ENCODE measurements at places on chromosomes 5 and 9. TPM values are rescaled to one million over a fixed set of nuclear protein-coding genes. Genes with fewer than 3 reads are reported as not detected.
A peak's percentile ranks its signal among the peaks of the same experiment; 100 is the strongest.

DNA sequence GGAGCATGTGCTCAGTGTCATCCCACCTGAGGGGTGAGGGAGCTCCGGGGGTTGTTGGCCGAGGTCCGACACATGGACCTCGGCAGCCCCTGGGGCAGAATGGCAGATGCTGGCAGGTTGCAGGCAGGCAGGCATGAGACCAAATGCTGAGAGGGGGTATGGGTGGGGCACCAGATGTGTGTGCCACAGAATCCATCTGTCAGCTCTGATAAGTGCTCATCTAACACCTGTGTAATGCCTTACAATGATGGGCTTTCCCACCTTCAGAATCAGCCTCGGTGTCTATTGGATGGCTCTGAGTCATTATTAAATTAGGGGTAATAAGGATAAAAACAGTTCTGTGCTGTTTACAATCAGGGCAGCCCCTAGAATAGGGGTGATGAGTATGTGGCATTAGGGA, 73.1 kb upstream of the SAP30L start:
- H3K4me1 ChIP-seq, result peaks cover 10% of the 10 kb centered on the region
- H3K4me3 ChIP-seq, result no peak overlapping the region
- H3K36me3 ChIP-seq, result no peaks in the 10 kb centered on the region
- no peak overlapping the region for H3K27ac ChIP-seq
- DNase-seq, result no peak

- no peak overlapping the region for H3K27ac ChIP-seq
- no peaks in the 10 kb centered on the region for H3K27me3 ChIP-seq
- DNase-seq, result no peak
- no peak overlapping the region for H3K4me3 ChIP-seq
- no peaks in the 10 kb centered on the region for H3K36me3 ChIP-seq
- H3K4me1 ChIP-seq, result no peaks in the 10 kb centered on the region
Measured at GRCh38 chr5:72647806-72648205, 140.6 kb upstream of the ZNF366 start.

DNA sequence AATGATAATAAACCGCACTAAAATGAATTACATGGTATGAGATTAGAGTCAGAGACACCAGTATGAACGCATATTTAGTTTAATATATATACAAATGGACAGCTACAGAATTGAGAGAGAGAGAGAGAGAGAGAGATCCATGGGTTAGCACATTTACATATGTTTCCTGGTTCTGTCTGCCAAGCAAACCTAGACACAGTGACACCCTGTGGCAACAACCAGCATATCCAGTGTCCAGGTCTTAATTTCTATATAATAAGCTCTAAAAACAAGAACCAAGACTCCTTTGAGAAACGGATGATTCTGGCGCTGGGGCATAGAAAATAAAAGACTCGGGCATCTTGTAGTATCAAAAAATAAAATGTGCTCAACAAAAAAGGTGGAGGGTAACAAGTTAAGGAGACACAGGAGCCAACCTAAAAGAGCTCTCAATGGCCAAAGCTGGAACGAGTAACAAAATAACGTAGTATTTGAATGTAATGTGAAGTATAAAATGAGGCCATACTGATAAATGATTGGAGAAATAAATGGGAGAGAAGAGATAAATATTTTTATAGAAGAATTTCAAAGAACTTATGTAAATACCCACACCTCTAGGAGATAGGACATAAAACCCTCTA, 84.5 kb downstream of the RFX3 start:
- H3K36me3 ChIP-seq, result no peaks in the 10 kb centered on the region
- H3K27me3 ChIP-seq, result no peaks in the 10 kb centered on the region
- DNase-seq, result peak; percentile 58
- no peak overlapping the region for H3K27ac ChIP-seq
- no peaks in the 10 kb centered on the region for H3K4me1 ChIP-seq

- no peaks in the 10 kb centered on the region for H3K36me3 ChIP-seq
- H3K4me1 ChIP-seq, result peaks cover 12% of the 10 kb centered on the region
- no peak overlapping the region for H3K4me3 ChIP-seq
Measured at GRCh38 chr9:87383344-87384150, 114.1 kb upstream of the DAPK1 start.

GRCh38 chr5:180439911-180440769, 54.0 kb upstream of the CNOT6 start:
- no peak overlapping the region for H3K27ac ChIP-seq
- H3K36me3 ChIP-seq, result no peaks in the 10 kb centered on the region
- DNase-seq, result no peak
- no peaks in the 10 kb centered on the region for H3K27me3 ChIP-seq

The TMEM215 gene
- 0.43 TPM for total RNA-seq

The WNT8A gene
- not detected for total RNA-seq

DNA sequence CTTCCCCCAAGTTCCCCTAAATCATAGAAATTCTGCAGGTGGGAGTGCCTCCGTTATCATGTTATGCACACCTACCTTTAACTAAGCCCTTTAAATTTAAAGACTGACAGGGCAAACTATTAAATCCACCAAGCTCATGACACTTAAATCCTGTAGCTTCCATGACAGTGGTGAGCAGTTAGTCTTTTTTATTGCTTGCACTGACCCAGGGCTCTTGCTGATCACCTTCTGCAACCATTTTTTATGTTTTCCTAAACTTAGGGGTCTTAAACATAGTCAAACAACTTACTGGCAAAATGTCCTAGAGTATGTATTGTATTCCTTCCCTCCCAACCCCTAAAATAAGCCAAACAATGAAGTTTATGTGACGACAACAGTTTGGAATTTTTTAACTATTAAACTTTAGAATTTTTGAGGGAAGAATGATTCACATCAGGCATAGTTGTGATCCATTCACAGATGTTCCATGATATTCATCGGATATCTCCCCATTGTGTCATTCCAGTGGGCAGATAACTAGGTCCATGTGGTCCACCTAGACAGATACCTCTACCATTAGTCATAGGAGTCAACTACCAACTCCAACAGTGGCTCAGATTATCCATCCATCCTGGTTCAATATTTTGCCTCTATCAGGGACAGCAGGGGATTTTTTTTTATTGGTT, 283.1 kb downstream of the ADAMTS6 start:
- DNase-seq, result no peak
- no peak overlapping the region for H3K27ac ChIP-seq
- no peaks in the 10 kb centered on the region for H3K27me3 ChIP-seq
- no peaks in the 10 kb centered on the region for H3K36me3 ChIP-seq
- no peaks in the 10 kb centered on the region for H3K4me1 ChIP-seq

DNA sequence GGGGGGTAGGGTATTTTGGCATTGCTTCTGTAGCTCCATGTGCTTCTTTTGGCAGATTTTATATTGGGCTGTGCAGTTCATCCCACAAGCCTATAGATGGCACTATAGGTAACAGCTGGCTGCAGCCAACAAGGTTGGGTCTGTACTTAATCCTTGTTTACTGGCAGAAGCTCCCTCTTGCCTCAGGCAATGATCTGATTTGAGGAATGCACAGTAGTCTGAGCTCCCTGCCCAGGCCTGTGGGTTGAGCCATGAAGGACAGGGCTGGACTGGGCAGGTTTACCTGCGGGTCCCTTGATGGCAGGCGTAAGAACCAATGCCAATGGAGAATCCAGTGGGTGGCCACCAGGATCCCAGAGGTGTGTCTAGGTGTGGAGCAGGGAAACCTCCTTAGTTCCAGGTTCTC, 11.7 kb upstream of the OR1J2 start:
- H3K27ac ChIP-seq, result no peak overlapping the region
- H3K36me3 ChIP-seq, result no peaks in the 10 kb centered on the region
- no peaks in the 10 kb centered on the region for H3K4me1 ChIP-seq
- no peaks in the 10 kb centered on the region for H3K27me3 ChIP-seq

DNA sequence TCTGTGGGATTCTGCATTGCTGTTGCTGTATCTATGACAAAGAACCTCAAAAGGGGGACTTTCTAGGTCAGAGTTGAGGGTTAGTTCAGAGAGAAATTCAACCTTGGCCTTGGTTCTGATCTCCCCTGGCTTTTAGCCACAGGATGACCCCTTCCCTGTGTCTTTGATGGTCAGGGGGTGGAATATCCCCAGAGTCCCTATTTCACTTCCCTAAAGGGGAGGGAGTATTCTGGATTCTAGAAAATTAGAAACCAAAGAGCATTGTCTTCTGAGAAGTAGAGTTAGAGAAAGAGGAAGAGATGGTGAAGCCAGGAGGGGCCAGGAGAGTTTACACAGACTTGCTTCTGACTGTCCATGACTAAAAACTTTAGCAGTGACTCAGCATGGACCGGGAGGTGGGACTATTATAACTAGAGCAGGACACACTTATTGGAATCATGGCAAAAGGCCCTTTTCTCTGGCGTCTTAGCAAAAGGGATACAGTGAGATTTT, 56.2 kb upstream of the LPAR1 start:
- H3K4me3 ChIP-seq, result no peak overlapping the region
- peaks cover 7% of the 10 kb centered on the region for H3K27me3 ChIP-seq
- peak overlapping the region; percentile 30 for H3K27ac ChIP-seq

GRCh38 chr9:14062586-14063221, 251.2 kb downstream of the NFIB start:
- H3K36me3 ChIP-seq, result no peaks in the 10 kb centered on the region
- no peaks in the 10 kb centered on the region for H3K4me1 ChIP-seq
- H3K27me3 ChIP-seq, result no peaks in the 10 kb centered on the region
- peak overlapping the region; percentile 18 for H3K27ac ChIP-seq
- no peak overlapping the region for H3K4me3 ChIP-seq
- no peak for DNase-seq

DNA sequence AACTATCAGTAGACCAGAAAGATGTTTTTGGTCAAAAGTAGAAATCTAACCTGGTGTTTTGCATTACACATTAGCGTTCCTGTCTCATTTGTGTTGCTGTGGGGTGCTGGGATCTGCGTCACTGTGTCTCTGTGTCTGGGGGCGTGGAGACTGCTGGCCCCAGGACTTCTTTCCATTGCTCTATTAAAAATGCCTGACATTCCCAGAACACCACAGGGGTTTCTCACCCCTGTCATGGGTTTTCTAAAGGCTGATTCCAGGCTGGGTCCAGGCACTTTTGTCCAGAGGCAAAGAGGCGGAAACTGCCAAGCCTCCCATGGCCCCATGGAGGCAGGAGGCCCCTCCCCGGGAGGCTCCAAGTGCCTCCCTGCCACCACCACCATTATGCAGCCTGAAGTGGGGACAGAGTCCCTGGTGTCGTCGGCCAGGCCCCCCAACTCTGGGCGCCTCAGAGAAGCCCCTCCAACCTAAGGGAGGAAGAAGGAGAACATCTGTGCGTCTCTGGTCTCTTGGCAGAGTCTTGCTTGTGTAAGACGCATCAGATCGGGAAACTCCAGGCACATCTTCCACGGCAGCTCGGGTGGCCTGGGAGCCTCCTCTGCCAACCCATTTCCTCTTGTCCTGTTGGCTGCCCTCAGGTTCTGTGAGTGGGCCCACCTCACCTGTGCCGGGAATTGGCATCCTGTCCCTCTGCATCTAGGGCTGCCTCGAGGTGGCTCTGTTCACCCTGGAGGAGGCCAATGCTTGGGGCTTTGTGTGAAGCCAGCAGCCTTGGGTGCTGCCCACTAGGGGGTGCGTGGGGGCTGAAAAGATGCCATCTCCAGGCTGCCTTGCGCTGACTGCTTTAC, 13.8 kb upstream of the PLEKHG4B start:
- DNase-seq, result no peak
- H3K4me1 ChIP-seq, result peaks cover 14% of the 10 kb centered on the region
- H3K27ac ChIP-seq, result no peak overlapping the region
- no peak overlapping the region for H3K4me3 ChIP-seq

The ADCY2 gene
- 8.4 TPM for total RNA-seq

DNA sequence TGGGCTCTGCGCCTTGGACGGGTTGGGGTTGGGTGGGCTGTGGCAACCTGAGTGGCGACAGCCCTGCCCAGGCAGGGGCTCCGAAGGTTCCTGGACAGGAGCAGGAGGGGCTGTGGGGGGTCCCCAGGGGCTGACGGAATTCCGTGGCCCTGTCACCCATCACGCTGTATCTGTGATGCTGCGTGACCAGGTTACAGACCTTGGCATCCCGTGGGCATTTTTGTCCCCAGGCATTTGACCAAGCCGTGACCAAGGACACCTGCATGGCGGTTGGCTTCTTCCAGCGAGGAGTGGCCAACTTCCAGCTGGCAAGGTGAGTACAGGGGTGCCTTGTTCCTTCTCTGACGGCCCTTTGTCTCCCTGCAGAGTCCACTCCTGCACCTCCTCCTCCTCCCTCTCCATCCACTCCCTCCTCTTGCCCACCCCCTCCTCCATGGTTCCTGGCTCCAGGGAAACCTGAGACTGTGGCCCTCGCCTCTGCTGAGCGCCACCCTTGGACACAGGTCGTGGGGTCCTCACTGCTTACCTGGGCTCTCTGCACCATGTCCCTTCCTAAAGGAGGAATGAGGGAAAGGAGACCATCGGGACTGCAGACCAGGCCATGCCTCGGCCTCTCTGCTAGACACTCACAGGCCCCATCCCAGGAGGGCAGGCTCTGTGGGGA, 3.0 kb downstream of the NOXA1 start:
- no peak overlapping the region for H3K27ac ChIP-seq
- H3K4me3 ChIP-seq, result no peak overlapping the region
- DNase-seq, result no peak
- H3K36me3 ChIP-seq, result no peaks in the 10 kb centered on the region
- H3K4me1 ChIP-seq, result peaks cover 13% of the 10 kb centered on the region
- no peaks in the 10 kb centered on the region for H3K27me3 ChIP-seq

DNA sequence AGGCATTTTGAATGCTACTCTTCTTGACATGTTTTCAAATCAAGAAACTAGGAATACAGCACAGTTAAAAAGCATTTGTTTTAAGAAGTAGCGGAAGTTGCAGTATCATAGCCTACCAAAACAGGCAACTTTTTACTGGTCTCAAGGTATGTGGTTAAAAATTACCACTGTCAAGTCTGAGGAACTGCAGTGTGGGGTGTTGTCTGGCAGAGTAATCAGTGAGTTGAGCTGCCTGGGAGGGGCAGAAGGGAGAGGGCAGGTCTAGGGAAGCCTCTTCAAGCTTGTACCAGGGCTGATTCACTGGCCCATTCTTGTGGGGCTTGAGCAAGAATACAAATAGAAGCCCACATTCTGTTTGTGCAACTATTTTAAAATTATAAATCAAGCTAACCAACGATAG, 42.4 kb upstream of the SV2C start:
- no peak for DNase-seq
- no peak overlapping the region for H3K4me3 ChIP-seq
- H3K27me3 ChIP-seq, result peaks cover 8% of the 10 kb centered on the region
- no peaks in the 10 kb centered on the region for H3K36me3 ChIP-seq
- no peak overlapping the region for H3K27ac ChIP-seq

The ARHGEF28 gene
- total RNA-seq, result 7.6 TPM

DNA sequence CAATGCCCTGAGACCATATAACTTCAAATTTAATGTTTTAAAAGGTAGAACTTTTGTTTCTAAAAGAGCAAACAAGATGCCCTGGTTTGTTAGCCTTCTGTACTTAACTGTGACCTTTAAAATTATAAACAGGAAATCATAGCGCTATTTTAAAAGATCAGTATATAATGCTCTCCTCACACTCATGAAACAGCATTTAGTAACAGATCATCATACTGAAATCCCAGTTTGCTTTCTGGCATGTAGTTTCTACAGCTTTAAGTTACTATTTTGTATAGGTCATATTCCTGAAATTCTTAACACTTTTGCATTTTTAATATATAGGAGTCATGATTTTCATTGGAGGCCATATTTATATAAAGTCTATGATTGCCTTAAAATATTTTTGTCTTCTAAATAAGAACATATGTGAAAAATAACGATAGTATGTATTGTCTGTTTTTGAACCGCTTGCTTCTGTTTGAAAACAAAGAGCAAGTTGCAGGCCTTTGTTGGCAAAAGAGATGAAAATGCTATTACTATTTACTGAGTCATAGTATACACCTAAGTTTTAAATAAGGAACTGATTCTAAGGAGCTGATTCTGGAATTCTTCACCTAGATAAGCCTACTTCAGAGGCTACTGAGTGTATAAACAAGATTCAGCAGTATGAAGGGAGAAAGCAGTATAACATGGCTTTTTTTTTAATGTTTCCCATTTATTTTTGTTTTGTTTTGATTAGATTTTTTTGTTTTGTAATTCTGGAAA, 20.5 kb downstream of the SRFBP1 start:
- no peak overlapping the region for H3K4me3 ChIP-seq
- no peak for DNase-seq
- no peaks in the 10 kb centered on the region for H3K36me3 ChIP-seq
- H3K27me3 ChIP-seq, result no peaks in the 10 kb centered on the region
- H3K27ac ChIP-seq, result peak overlapping the region; percentile 25

The SLC6A19 gene
- 5.2 TPM for total RNA-seq
